ENCODE measurements at places on chromosomes 3 and 15. TPM values are rescaled to one million over a fixed set of nuclear protein-coding genes. Genes with fewer than 3 reads are reported as not detected.

DNA sequence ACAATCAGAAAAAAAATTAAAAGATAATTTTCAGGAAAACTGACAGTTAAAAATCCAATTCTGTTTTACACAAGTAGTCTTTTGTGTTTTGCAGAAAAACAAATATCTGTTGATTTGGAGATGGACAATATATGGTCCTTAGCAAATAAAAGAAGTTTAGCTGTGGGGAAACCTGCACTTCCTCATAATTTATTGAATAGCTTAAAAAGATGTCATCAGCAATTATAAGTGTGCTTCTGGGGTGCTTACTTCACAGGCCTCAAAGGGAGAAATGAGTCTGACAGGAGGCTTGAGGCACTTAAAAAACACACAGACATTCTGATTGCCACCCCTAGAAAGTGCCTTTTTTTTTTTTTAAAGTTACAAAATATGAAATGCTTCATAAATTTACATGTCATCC, 31.6 kb upstream of the CERS3 start:
- no peak overlapping the region for H3K27ac ChIP-seq
- no peak for DNase-seq
- H3K4me3 ChIP-seq = no peak overlapping the region
- no peaks in the 10 kb centered on the region for H3K27me3 ChIP-seq
- H3K36me3 ChIP-seq = peaks cover 21% of the 10 kb centered on the region
- H3K4me1 ChIP-seq = no peaks in the 10 kb centered on the region

DNA sequence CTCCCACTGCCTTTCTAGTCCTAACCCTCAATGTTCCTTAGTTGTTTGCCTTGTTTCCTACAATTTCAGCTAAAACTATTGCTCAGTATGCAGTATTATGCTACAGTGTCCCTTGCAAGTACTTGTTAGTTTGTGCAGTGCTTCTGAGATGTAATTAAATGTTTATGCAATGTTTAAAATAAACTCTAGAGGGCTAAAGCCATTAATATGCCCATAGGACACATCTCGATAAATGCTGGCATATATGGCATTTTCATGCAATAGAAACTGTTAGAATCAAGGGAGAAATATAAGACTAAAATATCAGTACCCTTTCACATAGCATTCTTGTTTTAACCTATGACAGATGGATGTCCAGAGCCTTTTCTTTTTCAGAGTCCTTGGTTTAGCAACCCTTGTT, 59.8 kb upstream of the ACKR4 start:
- no peak overlapping the region for H3K4me3 ChIP-seq
- peaks cover 10% of the 10 kb centered on the region for H3K36me3 ChIP-seq
- no peak for DNase-seq
- no peaks in the 10 kb centered on the region for H3K27me3 ChIP-seq
- no peak overlapping the region for H3K27ac ChIP-seq

GRCh38 chr3:42786212-42786611, 13.2 kb upstream of the CCDC13 start:
- no peak overlapping the region for H3K4me3 ChIP-seq
- DNase-seq = no peak
- no peak overlapping the region for H3K27ac ChIP-seq
- peaks cover 12% of the 10 kb centered on the region for H3K36me3 ChIP-seq
- H3K4me1 ChIP-seq = peaks cover 9% of the 10 kb centered on the region
- H3K27me3 ChIP-seq = no peaks in the 10 kb centered on the region

- H3K27me3 ChIP-seq = peaks cover 7% of the 10 kb centered on the region
- no peak overlapping the region for H3K27ac ChIP-seq
- no peaks in the 10 kb centered on the region for H3K4me1 ChIP-seq
- no peaks in the 10 kb centered on the region for H3K36me3 ChIP-seq
- no peak for DNase-seq
Observed at GRCh38 chr3:10357592-10358308, 36.8 kb upstream of the SEC13 start.

GRCh38 chr15:77504306-77504705, 83.6 kb downstream of the HMG20A start:
- peaks cover 11% of the 10 kb centered on the region for H3K4me1 ChIP-seq
- peaks cover 1% of the 10 kb centered on the region for H3K36me3 ChIP-seq
- no peak overlapping the region for H3K27ac ChIP-seq
- no peak for DNase-seq
- H3K4me3 ChIP-seq = no peak overlapping the region

DNA sequence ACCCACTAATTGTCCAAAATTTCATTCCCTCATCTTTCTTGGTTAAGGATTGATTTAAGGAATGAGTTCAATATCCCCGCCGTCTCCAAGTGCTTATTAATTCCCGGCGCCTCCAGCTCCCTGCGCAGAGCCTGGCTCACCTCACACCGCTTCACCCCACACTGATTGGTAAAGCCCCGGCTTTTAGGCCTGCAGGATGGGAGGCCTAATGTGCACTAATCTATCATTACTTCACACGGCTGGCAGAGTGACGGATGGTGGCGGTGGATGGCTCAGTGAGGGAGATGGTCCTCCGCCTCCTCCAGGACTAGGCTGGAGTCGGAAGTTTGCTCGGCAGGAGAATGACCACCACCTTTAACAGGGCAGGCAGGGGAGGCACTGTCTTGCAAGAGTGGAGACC, 81.7 kb downstream of the MEGF11 start:
- no peaks in the 10 kb centered on the region for H3K36me3 ChIP-seq
- H3K4me3 ChIP-seq = no peak overlapping the region
- H3K27ac ChIP-seq = no peak overlapping the region
- DNase-seq = no peak
- H3K4me1 ChIP-seq = peaks cover 3% of the 10 kb centered on the region

DNA sequence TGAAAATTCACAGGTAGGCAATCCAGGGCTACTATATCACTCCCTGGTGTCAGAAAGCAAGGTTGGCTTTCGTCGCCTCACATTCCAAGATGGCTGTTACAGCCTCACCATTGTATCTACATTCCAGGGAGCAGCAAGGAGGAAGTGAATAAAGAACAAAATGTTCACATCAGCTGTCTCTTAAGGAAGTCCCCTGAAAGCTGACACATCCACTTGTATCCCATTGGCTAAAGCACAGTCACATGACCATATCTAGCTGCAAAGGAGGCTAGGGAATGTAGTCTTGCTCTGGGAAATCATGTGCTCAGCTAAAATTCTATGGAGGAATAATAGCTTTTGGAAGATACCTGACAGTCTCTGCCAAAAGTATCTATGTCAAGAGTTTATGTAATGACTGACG, 12.8 kb upstream of the GATA2 start:
- no peak overlapping the region for H3K4me3 ChIP-seq
- H3K27me3 ChIP-seq = peaks cover 37% of the 10 kb centered on the region
- no peak overlapping the region for H3K27ac ChIP-seq
- no peaks in the 10 kb centered on the region for H3K36me3 ChIP-seq

DNA sequence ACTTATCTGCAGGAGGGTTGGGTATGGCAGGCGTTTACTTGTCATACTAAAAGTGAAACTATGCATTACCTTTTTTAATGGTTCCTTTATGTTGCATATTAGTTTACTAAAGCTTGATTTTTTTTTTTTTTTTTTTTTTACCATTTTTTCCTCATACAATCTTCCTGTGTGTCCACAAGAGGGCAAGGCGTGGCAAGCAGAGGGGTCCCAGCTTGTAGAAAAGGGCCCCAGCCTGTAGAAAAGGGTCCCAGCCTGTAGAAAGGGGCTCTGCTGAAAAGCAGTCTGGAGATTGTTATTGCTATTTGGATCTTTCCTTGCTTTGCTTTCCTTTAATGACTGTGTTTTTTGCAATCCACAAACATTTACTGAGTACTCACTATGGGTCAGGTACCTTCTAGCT, 21.9 kb downstream of the MKRN2 start:
- DNase-seq = no peak
- H3K4me1 ChIP-seq = no peaks in the 10 kb centered on the region
- peaks cover 33% of the 10 kb centered on the region for H3K36me3 ChIP-seq
- H3K27me3 ChIP-seq = no peaks in the 10 kb centered on the region
- no peak overlapping the region for H3K27ac ChIP-seq

- no peaks in the 10 kb centered on the region for H3K36me3 ChIP-seq
- no peak for DNase-seq
- H3K4me1 ChIP-seq = no peaks in the 10 kb centered on the region
- peaks cover 16% of the 10 kb centered on the region for H3K27me3 ChIP-seq
- no peak overlapping the region for H3K27ac ChIP-seq
Observed at GRCh38 chr15:92247649-92248242, 145.9 kb upstream of the ST8SIA2 start.

DNA sequence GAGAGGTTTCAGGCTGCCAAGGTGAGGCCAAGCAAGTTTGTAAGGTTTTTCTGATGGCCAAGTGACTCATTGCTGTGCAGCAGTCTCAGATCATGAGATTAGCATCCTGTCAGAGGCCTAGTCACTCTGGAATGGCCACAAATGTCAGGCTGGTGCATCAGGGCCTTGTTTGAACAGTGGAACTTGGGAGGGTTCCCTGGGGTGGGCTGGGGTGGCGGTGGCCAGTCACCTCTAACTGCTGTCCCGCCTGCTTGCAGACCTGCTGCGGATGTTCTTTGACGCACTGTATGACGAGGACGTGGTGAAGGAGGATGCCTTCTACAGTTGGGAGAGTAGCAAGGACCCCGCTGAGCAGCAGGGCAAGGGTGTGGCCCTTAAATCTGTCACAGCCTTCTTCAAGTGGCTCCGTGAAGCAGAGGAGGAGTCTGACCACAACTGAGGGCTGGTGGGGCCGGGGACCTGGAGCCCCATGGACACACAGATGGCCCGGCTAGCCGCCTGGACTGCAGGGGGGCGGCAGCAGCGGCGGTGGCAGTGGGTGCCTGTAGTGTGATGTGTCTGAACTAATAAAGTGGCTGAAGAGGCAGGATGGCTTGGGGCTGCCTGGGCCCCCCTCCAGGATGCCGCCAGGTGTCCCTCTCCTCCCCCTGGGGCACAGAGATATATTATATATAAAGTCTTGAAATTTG, 2.8 kb upstream of the FAM131A start:
- peaks cover 44% of the 10 kb centered on the region for H3K4me1 ChIP-seq
- peaks cover 23% of the 10 kb centered on the region for H3K36me3 ChIP-seq
- no peaks in the 10 kb centered on the region for H3K27me3 ChIP-seq

MASP1 gene
- not detected for total RNA-seq

DAPK2 gene
- total RNA-seq = 13.4 TPM

ROPN1B gene
- total RNA-seq = not detected

LRRC31 gene
- total RNA-seq = not detected

DNAH12 gene
- 0.20 TPM for total RNA-seq

Measured in activated naive CD8-positive, alpha-beta T cell treated with anti-CD3 and anti-CD28 coated beads, Interleukin-2, amount 10 ng/mL, durations not matched to agents 7 days and 5 days (primary cell).